ENCODE measurements at places on chromosomes 16 and 17. TPM values are rescaled to one million over a fixed set of nuclear protein-coding genes. Genes with fewer than 3 reads are reported as not detected.

DNA sequence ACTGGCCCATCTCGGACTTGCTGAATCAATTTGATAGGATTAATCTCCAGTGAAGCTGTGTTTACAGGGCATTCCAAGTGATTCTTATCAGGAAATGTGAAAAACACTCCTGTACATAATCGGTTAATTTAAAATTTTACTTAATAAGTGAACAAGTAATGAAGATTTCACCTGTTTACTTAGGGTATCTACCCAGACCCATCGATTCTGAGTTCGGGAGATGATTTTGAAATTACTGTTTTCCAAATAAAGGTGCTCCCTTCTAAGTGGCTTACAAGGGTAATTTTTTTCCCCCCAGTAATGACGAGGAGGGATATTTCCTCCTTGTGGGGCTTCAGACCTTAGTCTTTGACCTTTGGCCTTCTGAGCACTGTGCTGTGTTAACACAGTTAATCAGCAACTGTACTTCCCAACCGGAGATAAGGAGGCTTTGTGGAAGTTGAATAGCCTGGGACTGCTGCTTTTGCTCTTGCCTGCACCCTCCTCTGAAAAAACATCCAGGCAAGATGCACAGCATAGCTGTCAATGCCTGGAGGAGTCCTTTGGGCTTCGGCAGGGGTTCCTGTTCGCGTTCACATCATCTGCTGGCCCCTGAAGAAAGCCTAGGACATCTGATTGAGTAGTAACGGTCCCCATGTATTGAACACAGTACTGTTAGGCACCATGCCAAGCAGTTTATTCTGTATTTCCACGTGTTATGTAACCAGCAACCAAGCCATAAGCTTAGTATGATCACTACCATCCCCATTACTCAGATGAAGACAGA is 1.8 kb downstream of the FAHD1 start:
- H3K36me3 ChIP-seq: peaks cover 13% of the 10 kb centered on the region
- no peak overlapping the region for H3K27ac ChIP-seq
- no peak for DNase-seq

GRCh38 chr16:77585379-77586251 is 136.7 kb upstream of the NUDT7 start:
- H3K4me1 ChIP-seq: peaks cover 6% of the 10 kb centered on the region
- H3K36me3 ChIP-seq: no peaks in the 10 kb centered on the region
- no peak overlapping the region for H3K4me3 ChIP-seq
- no peak overlapping the region for H3K27ac ChIP-seq

Gene MYOCD
- total RNA-seq: 57.3 TPM

Gene MYH2
- 0.33 TPM for total RNA-seq

GRCh38 chr17:32256012-32256700 is 9.5 kb upstream of the RHBDL3 start:
- no peaks in the 10 kb centered on the region for H3K4me1 ChIP-seq
- H3K27ac ChIP-seq: no peak overlapping the region
- peaks cover 26% of the 10 kb centered on the region for H3K27me3 ChIP-seq
- no peaks in the 10 kb centered on the region for H3K36me3 ChIP-seq
- DNase-seq: no peak

DNA sequence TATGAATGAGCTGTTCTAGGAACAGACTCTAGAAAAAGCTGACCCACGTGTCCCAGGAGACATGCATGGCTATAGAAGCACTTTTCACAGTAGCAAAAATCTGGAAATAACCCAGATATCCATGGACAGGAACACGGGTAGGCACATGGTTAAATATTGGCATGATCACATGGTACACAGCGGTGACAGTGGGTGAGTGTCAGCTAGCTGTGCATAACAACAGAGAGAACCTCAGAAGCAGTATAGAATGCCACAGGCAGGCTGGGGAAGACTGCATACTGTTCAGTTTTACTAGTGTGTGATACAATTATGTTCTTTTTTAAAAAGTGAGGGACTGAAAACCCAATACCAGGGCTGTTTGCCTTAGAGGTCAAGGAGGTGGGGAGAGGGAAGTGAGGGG is 31.4 kb downstream of the EPN2 start:
- no peak for DNase-seq
- H3K4me3 ChIP-seq: no peak overlapping the region
- H3K27me3 ChIP-seq: no peaks in the 10 kb centered on the region
- H3K27ac ChIP-seq: peak overlapping the region; percentile 85

Gene C1QTNF8
- total RNA-seq: not detected

DNA sequence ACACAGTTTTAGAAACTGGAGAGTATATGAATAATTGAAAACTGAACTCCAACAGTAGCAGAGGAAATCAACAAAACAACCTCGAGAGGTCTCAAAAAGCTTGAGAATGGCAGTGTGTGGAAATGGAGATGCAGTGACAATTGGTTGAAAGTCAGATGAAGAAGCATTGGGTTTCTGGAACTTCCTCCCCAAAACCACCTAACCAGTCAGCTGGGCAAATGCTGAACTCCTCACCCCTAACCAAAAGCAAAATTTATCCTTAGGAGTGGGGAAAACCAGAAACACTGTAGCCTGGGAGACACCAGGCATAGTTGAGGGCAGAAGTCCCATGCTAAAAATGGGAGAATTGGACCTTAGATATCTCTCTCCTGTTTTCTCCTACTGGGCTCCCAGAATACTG is 109.9 kb downstream of the TANC2 start:
- no peak overlapping the region for H3K4me3 ChIP-seq
- no peaks in the 10 kb centered on the region for H3K4me1 ChIP-seq
- no peaks in the 10 kb centered on the region for H3K36me3 ChIP-seq
- no peaks in the 10 kb centered on the region for H3K27me3 ChIP-seq
- H3K27ac ChIP-seq: no peak overlapping the region

Gene CRYM
- total RNA-seq: 147 TPM

DNA sequence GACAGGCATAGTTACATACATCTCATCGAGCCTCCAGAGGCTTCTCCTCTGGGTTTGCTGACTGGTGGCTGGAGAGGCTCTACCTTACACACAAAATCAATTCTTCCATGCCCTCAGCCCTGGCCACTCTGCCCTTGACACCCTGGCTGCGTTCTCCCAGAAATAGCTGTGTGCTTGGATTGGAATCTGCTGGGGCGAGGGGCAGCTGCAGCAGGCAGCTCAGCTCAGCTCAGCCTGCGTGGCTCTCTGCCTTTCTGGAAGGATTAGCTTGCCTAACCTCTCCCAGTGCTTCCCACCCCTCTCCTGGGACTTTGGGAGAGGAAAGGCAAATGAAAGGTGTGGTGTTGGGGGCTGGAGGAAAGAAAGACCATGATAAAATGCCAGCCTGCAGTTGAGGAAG is 216.1 kb downstream of the ENGASE start:
- no peak for DNase-seq
- no peak overlapping the region for H3K27ac ChIP-seq
- peaks cover 78% of the 10 kb centered on the region for H3K27me3 ChIP-seq
- H3K4me3 ChIP-seq: no peak overlapping the region
- no peaks in the 10 kb centered on the region for H3K4me1 ChIP-seq
- no peaks in the 10 kb centered on the region for H3K36me3 ChIP-seq

Gene HIGD1B
- total RNA-seq: 18.3 TPM

DNA sequence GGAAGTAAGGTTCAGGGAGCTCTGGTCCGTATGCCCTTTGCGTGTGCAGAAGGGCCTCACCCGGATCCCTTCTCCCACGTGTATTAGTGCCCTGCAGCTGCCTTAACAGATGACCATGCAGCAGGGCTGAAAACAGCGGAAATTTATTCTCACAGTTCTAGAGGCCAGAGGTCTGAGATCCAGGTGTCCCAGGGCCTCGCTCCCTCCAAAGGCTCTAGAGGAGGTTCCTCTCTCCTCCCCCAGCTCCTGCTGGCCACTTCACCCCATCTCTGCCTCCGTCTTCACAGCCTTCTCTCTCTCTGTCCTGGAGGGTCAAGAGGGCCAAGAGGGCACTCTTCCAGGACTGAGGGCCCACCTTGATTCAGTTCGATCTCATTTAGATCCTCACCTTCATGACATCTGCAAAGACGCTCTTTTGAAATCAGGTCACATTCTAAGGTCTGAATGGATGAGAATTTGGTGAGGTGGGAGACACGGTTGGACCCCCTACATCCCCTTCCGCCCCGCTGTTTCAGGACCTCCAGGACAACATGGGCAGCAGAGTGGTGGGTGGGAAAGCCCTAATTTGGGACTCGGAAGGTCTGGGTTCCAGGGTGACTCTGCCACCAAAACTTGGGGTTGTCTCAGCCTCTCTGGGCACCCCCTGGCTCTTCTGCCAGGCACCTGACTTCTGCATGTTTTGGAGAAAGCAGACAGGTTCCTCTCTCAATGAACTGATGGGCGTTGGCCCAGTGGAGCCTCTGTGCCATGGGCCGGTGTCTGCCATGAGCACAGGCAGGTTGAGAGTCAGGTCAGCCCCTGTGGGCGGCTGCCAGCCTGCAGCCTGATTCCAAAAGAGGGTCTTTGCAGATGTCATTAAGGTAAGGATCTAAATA is 361.2 kb downstream of the SEC14L1 start:
- H3K4me1 ChIP-seq: no peaks in the 10 kb centered on the region
- H3K4me3 ChIP-seq: no peak overlapping the region
- no peak for DNase-seq

Gene EFNB3
- not detected for total RNA-seq

Gene PRPSAP1
- 30.7 TPM for total RNA-seq

- H3K4me1 ChIP-seq: no peaks in the 10 kb centered on the region
- H3K27ac ChIP-seq: no peak overlapping the region
- H3K36me3 ChIP-seq: peaks cover 9% of the 10 kb centered on the region
- DNase-seq: no peak
Measured at GRCh38 chr17:54983260-54983659, 14.7 kb downstream of the STXBP4 start.

DNA sequence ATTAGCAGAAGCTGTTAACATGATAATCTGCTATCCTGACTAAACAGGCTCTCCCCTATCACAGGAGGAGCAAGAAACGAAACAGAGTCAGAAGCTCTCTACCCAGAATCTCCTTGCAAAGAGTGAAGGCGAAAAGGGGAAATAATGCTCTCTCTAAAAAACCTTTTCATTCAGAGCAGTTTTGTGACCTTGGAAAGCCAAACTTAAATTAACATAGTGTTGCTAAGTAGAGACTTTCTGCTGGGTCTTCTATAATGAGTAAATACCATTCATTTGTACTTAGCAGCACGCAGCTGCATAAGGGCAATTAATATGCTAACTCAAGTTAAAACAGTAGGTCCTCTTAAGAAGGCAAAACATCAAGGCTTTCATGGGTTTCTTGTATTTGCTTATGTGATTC is 101.7 kb upstream of the GPR139 start:
- DNase-seq: no peak
- peaks cover 63% of the 10 kb centered on the region for H3K27me3 ChIP-seq
- H3K4me3 ChIP-seq: no peak overlapping the region
- no peak overlapping the region for H3K27ac ChIP-seq
- no peaks in the 10 kb centered on the region for H3K4me1 ChIP-seq
- no peaks in the 10 kb centered on the region for H3K36me3 ChIP-seq

- H3K36me3 ChIP-seq: no peaks in the 10 kb centered on the region
- H3K4me3 ChIP-seq: peak within 1 kb of the TSS; percentile 64
- peaks cover 17% of the 10 kb centered on the region for H3K4me1 ChIP-seq
- DNase-seq: peak; percentile 46
- H3K27ac ChIP-seq: peak within 1 kb of the TSS; percentile 75
Measured at GRCh38 chr16:29678691-29679267, at the start of gene QPRT. Gene QPRT, plus strand, starts transcription at chr16:29679180. Its CDS starts 18 bp downstream, at chr16:29679198.

- H3K4me1 ChIP-seq: peaks cover 45% of the 10 kb centered on the region
- H3K36me3 ChIP-seq: peaks cover 6% of the 10 kb centered on the region
- no peak for DNase-seq
- H3K27me3 ChIP-seq: no peaks in the 10 kb centered on the region
- H3K4me3 ChIP-seq: no peak overlapping the region
Measured at GRCh38 chr17:57620576-57620975, 124.5 kb downstream of the CCDC182 start.

- DNase-seq: no peak
- peak overlapping the region; percentile 96 for H3K4me3 ChIP-seq
- H3K27me3 ChIP-seq: peaks cover 9% of the 10 kb centered on the region
- no peaks in the 10 kb centered on the region for H3K36me3 ChIP-seq
- peaks cover 54% of the 10 kb centered on the region for H3K4me1 ChIP-seq
Measured at GRCh38 chr16:14301169-14302030, 230.3 kb downstream of the MRTFB start.

GRCh38 chr17:21042458-21043295 is at the start of gene USP22:
Gene USP22, minus strand, starts transcription at chr17:21043011. Its CDS starts 176 bp downstream, at chr17:21042835.
- H3K27me3 ChIP-seq: no peaks in the 10 kb centered on the region
- H3K4me3 ChIP-seq: peak within 1 kb of the TSS; percentile 99
- H3K36me3 ChIP-seq: no peaks in the 10 kb centered on the region
- peaks cover 59% of the 10 kb centered on the region for H3K4me1 ChIP-seq
- DNase-seq: no peak

Gene HP
- 1.6 TPM for total RNA-seq

- no peak overlapping the region for H3K4me3 ChIP-seq
- H3K27me3 ChIP-seq: peaks cover 68% of the 10 kb centered on the region
- no peaks in the 10 kb centered on the region for H3K36me3 ChIP-seq
- H3K27ac ChIP-seq: no peak overlapping the region
Measured at GRCh38 chr17:7095625-7096024, 15.6 kb upstream of the CLEC10A start.

GRCh38 chr16:84759906-84760305 is 59.9 kb upstream of the CRISPLD2 start:
- DNase-seq: no peak
- H3K27ac ChIP-seq: no peak overlapping the region

GRCh38 chr17:44599298-44600175 is 42.3 kb downstream of the FZD2 start:
- peaks cover 25% of the 10 kb centered on the region for H3K27me3 ChIP-seq
- H3K4me3 ChIP-seq: no peak overlapping the region
- no peaks in the 10 kb centered on the region for H3K4me1 ChIP-seq

Data from left ventricle myocardium inferior (tissue), 1 donor.